ENCODE measurements at places on chromosomes 12 and 14.

DNA sequence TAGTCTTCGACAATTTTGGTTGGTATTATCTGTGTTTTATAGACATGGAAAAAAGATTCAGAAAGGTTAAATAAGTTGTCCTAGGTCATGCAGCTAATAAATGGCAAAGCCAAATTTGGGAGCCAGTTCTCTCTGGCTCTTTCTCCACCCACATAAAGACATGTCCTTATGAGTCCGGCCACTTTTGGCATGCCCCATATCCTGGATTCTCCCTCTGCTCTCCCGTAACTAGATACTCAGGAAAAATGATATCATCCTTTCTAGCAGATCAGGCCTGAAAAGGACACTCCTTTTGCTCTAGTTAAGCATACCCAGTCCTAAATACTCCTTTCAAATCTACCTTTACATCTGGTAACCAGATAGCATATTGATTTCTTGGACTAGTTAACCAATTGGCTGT lies 64.4 kb downstream of the TTLL5 start:
- DNase-seq, result no peak

DNA sequence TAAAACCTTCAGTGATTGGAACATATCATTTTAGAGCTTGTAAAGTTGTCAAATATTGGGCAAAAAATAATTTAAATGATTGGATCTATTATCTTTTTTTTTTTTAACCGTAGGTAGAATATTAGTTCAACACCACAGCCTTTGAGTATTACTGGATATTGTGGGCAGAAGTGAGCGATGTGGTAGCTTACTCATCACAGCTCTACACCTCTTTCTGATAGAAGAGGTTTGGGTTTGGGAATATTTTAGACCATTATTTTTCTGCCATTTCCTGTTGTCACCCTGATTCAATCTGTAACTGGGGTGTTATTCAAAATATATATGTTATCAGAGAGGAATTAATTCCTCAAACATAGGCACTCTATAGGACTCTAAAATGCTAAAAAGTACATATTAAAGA lies 34.8 kb upstream of the SLC38A2 start:
- no peak for DNase-seq

- DNase-seq, result no peak
Observed at GRCh38 chr12:130832561-130833209, 6.4 kb downstream of the STX2 start.

DNA sequence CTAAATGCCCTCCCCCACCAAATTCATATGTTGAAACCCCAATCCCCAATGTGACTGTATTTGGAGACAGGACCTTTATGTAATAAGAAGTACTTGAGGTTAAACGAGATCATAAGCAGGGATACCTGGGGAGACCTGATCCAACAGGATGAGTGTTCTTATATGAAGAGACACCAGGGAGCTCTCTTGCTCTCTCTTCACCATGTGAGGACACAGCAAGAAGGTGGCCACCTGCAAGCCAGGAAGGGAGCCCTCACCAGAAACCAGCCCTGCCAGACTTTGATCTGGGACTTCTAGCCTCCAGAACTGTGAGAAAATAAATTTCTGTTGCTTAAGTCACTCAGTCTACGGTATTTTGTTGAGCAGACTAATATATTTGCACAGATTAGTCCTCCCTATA lies 113.6 kb downstream of the NUAK1 start:
- no peak for DNase-seq

- no peak for DNase-seq
Observed at GRCh38 chr12:563787-564298, 99.4 kb downstream of the NINJ2 start.

GRCh38 chr12:101763246-101763931 lies 24.1 kb upstream of the SYCP3 start:
- no peak for DNase-seq

DNA sequence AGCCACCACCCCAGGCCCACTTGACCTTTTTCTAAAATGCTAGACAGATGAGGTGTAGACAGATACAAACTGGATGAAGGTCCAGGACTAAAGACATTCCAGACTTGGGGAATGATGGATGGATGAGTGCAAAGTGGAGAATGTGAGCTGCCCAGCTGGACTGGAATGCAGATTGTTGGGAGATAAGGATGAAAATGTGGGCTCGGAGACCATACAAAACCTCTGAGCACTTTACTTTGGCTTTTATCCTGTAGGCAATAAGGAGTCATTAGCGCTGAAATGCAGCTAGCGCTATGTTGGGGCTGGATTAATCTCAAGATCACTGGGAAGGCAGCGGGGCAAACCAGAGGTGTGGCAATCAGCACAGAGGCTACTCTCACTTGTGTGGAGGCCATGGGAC lies 64.7 kb upstream of the GNPNAT1 start:
- DNase-seq, result no peak

- no peak for DNase-seq
Observed at GRCh38 chr12:101592448-101592847, 2.3 kb upstream of the MYBPC1 start.

- peak; percentile 30 for DNase-seq
Observed at GRCh38 chr14:24607081-24607480, 2.4 kb downstream of the GZMH start.

- no peak for DNase-seq
Observed at GRCh38 chr12:115949675-115950074, 327.8 kb downstream of the MED13L start.

GRCh38 chr14:69475194-69475818 lies 9.2 kb upstream of the PLEKHD1 start:
- DNase-seq, result no peak

DNA sequence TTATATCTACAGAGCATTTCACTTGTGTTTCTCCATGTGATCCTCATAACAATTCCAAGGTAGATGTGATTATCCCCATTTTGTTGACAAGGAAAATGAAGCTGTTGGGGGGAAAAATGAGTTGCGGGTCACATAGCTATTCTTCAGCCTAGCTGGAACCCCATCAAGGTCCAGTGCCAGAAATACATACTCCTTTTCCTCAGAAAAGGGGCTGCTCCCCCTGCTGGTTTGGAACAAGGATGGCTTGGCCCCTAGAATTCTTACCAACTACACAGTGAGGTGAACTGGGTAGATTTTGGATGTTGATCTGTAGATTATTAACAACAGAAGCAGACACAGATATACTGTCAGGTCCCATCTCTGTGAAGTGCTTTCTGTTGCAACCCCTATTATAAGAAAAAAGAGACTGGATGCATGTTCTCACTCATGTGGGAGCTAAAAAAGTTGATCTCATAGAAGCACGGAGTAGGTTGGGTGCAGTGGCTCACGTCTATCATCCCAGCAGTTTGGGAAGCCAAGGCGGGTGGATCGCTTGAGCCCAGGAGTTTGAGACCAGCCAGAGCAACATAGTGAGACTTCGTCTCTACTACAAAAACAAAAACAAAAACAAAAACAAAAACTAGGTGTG lies 8.9 kb downstream of the IKZF4 start:
- peak; percentile 62 for DNase-seq
